ENCODE measurements at places on chromosomes 1 and 21.
A peak's percentile ranks its signal among the peaks of the same experiment; 100 is the strongest.

DNA sequence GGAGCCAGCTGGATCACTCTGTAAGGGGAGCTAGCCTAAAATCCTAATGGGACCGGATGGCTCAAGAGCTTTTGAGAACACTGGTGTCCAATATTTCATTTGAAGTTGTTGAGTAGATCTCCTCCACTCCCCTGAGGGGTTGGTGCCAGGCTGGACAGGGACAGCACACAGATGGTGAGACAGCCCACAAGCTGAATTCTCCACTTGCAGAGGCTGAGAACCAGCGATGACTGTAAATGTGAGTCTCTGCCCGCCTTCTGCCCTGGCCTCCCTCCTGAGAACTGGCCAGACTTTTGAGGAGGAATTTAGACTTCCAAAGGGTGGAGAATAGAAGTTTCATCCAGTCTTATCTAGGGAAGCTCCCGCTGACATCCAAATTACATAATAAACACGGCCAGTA, 20.5 kb upstream of the COQ8A start:
- DNase-seq: no peak

DNA sequence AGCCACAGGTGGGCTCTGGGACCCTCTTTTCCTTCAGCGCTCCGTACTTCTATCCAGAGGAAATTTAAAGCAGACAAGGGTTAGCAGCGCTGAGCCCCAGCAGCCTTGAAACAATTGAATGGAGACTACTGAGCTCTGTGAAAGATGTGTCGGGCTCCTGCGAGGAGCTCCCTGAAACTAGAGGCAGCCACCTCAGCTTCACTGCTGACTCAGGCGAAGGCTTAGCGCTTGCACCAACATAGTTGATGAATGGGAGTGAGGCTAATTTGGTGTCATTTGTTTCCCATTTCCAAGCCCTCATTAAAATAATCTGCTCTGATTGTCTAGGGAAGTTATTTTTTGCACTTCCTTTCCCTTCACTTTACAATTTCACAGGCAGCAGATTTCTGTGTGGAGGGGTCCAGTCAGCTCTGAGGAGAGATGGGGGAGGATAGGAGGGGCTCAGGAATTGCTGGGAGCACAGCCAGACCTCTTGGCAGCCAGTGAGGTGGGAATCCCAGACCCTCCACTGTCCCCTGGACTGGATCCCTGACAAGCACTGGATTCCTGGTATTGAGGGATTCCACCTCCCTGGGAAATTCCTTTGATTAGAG, 398.9 kb upstream of the PLXNA2 start:
- no peak for DNase-seq

- DNase-seq: no peak
These were observed 67.5 kb downstream of the PSMG1 start for GRCh38 chr21:39115576-39116235.

GRCh38 chr1:3404301-3404700, 50.2 kb upstream of the ARHGEF16 start:
- DNase-seq: no peak

GRCh38 chr1:22688466-22688865, 22.2 kb upstream of the EPHB2 start:
- no peak for DNase-seq

DNA sequence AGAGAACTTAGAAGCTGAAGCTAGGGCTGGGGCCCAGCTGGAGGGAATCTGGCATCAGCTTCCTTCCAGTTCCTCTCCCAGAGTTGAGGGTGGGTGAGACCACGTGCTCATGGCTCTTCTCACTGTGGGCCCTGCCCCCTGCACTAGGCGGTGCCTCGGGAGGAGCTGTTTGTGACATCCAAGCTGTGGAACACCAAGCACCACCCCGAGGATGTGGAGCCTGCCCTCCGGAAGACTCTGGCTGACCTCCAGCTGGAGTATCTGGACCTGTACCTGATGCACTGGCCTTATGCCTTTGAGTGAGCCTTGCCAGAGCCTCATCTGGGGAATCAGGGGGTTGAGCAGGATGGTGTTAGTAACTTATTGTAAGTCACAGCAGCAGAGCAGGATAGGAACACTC, 16.1 kb downstream of the AKR1A1 start:
- no peak for DNase-seq

DNA sequence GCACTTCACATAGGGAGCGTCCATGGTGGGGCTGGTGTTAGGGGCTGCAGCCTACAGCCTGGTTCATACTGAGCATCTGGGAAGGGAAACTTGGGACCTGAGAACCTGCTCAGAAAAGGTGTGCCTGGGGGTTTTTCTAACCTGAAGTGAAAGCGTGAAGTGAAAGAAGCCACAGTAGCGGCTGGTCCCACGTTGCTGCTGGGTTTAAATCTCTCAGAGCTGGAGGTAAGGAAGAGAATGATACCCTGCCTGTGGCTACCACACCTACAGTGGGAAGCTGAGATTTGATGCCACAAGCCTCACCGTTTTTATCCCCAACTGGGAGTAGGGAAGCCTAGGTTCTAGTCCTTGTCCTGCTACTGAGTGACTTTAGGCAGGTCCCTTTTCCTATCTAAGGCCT, 21.0 kb upstream of the FUCA1 start:
- DNase-seq: no peak

DNA sequence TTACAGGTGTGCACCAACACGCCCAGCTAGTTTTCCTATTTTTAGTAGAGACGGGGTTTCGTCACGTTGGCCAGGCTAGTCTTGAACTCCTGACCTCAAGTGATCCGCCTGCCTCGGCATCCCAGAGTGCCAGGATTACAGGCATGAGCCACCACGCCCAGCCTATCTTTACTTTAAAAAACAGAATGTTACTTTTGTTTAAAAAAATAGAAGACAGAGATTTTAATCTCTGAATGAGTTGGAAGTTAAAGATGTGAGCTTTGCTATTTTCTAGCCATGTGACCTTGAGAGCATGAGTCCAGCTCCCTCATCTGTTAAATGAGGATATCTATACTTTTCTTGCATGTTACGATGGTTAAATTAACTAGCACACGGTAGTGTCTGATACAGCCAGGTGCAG, 3.9 kb upstream of the PUM1 start:
- no peak for DNase-seq

- no peak for DNase-seq
These were observed 76.5 kb downstream of the SAMSN1 start for GRCh38 chr21:14469641-14470040.

GRCh38 chr1:36342426-36343185, 19.2 kb upstream of the EVA1B start:
- DNase-seq: peak; percentile 58

DNA sequence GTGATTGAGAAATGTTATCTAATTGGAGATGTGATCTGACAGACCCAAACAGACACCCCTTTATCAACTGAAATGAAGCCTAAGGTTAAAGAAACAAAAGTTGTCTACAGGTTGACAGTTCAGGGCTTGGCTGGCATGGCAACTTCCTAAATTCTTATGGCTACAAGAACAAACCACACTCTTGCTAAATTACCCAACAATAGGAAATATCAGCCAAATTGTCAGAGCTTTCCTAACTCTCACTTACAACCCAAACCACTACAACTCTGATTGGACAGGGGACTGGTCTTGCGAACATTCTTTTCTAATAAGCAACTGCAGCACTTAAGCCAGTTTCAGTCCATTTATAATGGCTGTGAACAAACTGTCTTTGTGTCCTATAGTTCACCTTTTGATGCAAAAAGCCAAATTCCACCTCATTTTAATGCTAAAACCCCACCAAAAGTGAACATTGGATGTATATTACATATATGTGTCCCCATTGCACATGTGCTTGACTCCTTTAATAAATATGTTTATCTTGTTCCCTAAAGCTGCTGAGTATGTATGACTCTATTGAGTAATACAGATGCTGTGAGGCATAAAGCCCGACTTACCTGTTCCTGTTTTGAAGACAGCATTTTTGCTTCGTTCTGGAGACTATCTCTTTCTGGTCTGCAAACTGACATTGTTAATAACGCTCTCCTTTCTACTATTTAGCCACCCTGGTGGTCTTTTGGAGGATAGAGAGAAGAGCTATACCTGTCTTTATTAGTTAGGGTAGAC, 101.3 kb upstream of the HMCN1 start:
- peak; percentile 90 for DNase-seq

- DNase-seq: peak; percentile 90
These were observed 47.6 kb downstream of the TNFSF18 start for GRCh38 chr1:173002891-173003838.

- no peak for DNase-seq
These were observed 8.0 kb upstream of the RAB3GAP2 start for GRCh38 chr1:220280249-220280648.

- no peak for DNase-seq
These were observed 3.3 kb upstream of the ADAMTS5 start for GRCh38 chr21:26969971-26970725.

- no peak for DNase-seq
These were observed 139.4 kb upstream of the B3GALT2 start for GRCh38 chr1:193325771-193326170.

DNA sequence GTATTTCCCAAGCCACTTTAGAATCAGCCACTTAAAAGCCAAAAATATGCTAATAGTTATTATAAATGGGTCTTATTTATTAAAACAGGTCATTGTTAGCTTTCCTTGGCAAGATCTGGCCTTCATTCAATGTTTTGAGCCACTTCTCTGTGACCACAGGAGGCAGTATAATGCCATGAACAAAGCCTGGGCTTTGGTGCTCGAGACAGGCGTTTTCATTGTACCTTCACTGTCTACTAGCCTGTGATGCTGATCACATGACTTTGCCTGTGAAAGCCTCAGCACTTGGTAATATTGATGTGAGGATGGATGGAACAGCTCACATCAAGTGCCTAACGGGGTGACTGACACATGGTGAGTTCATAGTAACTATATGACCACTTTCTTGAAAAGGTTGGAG, 217.0 kb downstream of the RWDD3 start:
- DNase-seq: no peak

- DNase-seq: no peak
These were observed 137.1 kb downstream of the ACTL8 start for GRCh38 chr1:17892225-17892624.

GRCh38 chr1:89356658-89357400, 7.0 kb upstream of the GBP6 start:
- DNase-seq: peak; percentile 11

DNA sequence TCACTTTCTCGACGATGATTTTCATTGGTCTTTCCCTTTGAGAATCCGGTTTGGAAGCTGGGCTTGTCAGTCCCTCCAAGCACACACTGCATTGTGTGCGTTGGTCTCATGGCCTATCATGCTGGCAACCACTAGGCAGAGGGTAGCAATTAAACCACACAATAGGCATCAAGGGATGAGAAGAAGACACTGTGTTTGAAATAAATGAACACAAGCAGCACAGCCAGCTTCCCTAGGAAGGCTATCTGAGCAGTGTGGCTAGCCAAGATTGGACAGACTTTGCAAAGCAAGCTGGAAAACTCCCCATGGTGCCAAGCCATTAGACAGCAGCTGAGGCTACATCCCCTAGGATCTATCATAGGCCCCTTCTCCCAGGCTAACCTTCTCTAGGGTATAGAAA, 288.7 kb downstream of the NUF2 start:
- DNase-seq: no peak

DNA sequence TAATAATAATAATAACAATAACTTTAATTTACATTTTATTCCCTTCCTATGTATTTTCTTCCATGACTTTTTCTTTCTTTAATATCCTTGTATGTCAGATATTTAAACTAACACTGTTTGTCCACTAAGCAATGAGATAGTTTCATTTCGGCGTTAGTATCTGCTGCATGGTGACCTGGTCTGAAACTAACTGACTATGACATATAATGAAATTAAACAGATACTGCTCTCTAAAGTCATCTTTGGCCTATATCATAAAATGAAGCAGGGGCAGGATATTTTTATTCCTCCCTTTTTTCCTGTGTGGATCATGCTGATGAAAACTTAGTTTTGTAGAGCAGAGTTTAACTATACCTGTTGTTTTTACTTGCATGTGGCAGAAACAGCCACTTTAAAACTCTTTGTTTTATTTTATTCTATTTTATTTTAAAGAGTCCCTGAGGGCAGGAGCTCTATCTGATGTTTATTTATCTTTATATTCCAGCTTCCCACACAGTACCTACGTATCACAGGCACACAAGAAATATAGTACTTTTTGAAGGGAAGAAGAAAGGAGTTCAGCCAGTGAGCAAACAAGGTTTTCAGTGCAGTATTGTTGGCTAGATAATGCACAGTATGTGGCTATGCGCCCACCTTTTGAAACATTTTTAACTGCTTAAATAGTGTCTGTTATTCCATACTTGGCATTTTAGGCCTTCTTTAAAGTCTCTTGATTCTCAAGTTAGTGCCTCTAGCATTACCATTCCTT, 165.6 kb downstream of the PHTF1 start:
- DNase-seq: no peak

GRCh38 chr1:183841550-183841949, 36.6 kb downstream of the RGL1 start:
- DNase-seq: peak; percentile 28

GRCh38 chr1:233180641-233181364, 114.7 kb downstream of the PCNX2 start:
- no peak for DNase-seq

DNA sequence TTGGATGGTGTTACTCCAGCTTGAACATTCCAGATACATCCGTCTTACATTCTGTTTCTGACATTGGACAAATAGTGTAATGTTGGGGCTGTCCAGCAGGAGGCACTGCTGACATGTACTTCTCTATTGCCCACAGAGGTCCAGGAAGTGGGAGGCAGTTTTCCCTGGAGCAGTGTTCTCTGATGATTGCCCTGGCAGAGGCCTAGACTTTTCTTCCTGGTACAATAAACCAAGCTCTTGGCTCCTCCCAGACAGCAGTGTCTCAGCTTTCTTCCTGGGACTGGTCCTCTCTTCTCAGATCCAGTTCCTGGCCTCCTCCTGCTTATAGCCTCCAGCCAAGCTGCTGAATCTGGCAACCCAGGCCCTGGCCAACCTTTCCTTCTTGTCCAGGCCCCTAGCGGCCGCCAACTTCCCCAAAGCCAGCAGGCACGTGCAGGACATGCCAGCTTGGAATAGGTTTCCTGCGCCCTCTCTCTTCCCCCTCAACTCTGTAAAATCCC, 14.9 kb upstream of the IFNLR1 start:
- DNase-seq: peak; percentile 93

DNA sequence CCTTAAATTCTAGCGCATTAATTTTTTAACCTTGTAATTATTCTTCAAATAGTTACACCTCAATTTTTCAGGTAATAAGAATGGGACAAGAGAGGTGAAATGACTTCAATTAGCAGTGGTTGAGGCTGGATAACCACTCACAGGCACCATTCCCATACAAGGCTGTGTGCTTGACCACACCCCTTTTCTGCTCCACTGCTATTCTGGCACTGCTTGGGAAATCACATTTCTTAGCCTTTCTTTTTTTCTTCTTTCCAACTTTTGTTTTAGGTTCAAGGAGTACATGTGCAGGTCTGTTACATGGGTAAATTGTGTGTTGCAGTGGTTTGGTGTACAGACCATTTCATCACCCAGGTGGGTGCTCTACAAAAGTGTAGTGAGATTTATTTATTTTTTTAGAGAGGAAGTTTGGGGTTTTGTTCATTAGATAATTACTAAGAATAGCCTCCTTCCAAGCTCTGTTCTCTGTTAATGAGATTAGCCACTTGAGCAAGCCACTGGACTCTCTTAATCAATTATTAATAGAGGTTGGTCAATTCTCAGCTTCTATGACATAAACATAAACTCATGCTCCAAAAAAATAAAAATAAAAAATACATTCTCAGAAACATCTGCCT, 14.4 kb downstream of the ILDR2 start:
- DNase-seq: no peak
